ENCODE measurements at places on chromosomes 13 and 19. TPM values are rescaled to one million over a fixed set of nuclear protein-coding genes. Genes with fewer than 3 reads are reported as not detected.

- DNase-seq, result no peak
These were observed 1.5 kb downstream of the ABHD17A start for GRCh38 chr19:1883784-1884183.

- DNase-seq, result peak; percentile 78
These were observed 857 bp downstream of the IER2 start for GRCh38 chr19:13150931-13151604.

DNA sequence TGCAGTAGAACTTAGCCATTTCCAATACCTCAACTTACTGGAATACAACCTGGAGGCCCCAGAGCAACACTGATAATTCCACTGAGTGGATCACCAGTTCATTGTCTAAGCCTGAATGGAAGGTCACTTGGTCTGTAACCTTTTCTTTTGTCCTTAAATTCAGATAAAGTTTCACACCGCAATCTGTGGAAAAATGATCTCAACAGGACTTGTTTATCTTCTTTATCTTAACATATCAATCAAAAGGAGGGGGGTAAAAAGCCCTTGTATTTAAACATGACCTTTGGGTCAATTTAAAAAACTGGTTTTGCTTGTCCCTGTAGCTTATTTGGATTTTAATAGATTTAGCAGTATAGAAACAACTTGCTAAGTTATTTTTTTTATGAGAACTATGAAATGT is 21.6 kb downstream of the SAE1 start:
- DNase-seq, result no peak

DNA sequence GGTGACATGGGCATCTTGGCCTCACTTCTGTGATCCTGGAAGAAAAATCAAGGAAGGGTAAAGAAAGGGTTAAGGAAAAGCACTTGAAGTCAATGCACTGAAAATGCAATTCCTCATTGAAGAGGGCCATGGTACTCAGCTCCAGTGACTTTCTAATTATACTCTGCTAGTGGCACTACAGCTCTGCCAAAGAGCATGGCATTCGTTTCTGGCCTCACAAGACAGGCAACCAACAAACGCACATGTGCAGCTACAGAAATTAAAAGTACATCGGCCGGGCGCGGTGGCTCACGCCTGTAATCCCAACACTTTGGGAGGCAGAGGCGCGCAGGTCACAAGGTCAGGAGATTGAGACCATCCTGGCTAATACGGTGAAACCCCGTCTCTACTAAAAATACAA is 21.8 kb downstream of the SACS start:
- no peak for DNase-seq

CRB3 gene
- 4.9 TPM for total RNA-seq
